ENCODE measurements at places on chromosomes 13 and 19.

GRCh38 chr19:2973229-2973628 lies 4.1 kb upstream of the TLE6 start:
- no peak for DNase-seq

DNA sequence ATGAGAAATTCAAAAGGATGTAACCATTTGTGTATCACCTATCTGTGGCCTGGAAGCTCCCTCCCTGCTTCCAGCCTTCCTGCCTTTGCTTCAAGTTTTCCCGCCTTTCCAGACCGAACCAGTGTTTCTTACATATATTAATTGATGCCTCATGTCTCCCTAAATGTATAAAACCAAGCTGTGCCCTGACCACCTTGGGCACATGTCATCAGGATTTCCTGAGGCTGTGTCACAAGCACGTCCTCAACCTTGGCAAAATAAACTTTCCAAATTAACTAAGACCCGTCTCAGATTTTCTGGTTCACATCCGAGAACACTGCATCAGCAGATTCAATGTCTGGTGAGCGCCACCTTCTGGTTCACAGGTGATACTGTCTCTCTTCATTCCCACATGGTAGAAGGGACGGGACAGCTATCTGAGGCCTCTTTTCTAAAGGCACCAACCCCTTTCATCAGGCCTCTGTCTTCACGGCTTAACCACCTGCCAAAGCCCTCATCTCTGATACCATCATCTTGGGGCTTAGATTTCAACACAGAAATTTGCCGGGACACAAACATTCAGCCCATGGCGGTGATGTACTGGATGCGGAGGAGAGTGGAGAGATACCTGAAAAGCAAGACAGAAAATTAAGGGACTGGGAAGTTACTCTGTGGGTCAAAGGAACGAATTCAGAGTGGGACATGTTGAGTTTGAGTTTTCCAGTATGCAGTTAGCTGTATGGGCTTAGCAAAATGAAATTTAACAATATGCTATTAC lies 58.7 kb upstream of the PABPC3 start:
- DNase-seq: peak; percentile 18

- no peak for DNase-seq
Measured at GRCh38 chr19:1649706-1650649, 2.4 kb downstream of the TCF3 start.

GRCh38 chr19:43798546-43799409 lies 3.5 kb downstream of the LYPD5 start:
- no peak for DNase-seq

- no peak for DNase-seq
Measured at GRCh38 chr13:35826626-35827254, 304.4 kb downstream of the DCLK1 start.

DNA sequence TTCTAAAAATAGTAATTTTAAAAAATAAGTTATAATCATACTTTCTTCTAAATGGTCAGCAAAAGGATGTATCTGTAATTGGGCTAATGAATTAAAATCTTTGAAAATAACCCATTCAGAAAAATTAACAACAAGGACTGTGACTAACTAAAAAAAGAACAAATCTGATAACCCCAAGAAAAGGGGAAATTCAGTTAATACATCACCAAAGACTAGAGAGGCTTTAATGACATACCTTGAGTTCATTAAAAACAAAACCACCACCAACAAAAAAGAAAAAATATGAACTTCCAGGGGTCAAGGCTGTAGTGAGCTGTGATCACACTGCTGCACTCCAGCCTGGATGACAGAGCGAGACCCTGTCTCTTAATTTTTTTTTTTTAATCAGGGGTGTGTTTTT lies 121.8 kb downstream of the TBC1D4 start:
- DNase-seq: no peak

DNA sequence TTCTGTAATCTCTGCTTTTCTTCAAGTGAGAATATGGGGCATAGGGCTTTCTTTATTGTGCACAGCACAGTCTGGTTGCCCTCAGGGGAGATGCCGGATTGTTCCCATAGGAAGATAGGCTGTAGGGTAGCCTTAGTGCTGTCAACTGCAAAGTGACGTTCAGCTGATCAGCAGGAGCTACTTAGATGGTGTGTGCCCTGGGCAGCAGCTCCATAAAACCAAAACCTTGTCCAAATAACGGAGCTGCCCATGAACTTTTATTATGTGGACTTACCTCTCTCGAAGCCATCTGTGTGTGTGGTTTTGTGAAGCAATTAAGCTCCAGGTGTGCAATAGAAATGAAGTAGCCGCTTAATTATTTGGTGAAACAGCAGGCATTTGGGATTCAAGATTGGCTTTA lies 120.0 kb upstream of the RNF113B start:
- no peak for DNase-seq

GRCh38 chr19:51566489-51567100 lies 4.5 kb upstream of the ZNF175 start:
- DNase-seq: no peak

GRCh38 chr13:110479648-110480047 lies 81.9 kb downstream of the RAB20 start:
- DNase-seq: no peak

- peak; percentile 73 for DNase-seq
Measured at GRCh38 chr19:47391510-47392223, 27.7 kb downstream of the MEIS3 start.

DNA sequence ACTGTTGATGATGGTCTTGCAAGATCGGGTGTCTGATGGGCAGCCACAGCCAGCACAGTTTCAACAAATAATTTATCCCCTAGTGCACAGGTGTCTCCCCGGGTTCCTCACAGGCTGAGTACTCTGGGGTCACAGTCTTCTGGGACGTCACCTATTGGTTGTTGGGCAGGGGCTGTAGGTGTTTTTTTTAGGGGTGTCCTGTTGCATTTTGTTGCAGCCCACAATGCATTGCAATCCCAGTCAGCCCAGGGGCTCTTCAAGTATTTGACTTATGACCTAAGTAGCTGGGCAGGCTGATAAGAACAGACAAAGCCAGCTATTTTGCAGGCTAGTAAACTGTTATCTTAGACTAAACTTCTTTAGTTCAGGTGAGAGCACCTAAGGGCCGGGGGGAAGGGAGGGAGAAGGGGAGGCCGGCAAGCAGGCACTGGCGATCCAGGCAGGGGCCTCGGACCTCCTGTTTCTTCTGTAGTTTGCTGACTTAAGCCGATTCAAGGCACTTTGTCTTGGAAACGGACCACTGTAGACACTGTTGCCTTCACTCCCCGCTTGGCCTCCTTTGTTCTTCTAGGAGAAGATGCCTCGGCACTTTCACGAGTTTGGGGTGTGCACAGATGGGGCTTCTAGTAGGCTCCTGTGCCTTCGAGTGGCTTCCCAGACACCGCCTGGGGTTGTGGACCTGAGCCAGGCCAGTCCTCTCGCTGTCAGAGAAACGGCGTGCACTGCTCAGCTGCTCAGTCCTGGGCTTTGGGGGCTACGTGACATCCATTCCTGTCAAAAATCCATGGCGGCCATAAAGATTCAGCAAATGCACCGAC lies 33.9 kb upstream of the GRTP1 start:
- no peak for DNase-seq

DNA sequence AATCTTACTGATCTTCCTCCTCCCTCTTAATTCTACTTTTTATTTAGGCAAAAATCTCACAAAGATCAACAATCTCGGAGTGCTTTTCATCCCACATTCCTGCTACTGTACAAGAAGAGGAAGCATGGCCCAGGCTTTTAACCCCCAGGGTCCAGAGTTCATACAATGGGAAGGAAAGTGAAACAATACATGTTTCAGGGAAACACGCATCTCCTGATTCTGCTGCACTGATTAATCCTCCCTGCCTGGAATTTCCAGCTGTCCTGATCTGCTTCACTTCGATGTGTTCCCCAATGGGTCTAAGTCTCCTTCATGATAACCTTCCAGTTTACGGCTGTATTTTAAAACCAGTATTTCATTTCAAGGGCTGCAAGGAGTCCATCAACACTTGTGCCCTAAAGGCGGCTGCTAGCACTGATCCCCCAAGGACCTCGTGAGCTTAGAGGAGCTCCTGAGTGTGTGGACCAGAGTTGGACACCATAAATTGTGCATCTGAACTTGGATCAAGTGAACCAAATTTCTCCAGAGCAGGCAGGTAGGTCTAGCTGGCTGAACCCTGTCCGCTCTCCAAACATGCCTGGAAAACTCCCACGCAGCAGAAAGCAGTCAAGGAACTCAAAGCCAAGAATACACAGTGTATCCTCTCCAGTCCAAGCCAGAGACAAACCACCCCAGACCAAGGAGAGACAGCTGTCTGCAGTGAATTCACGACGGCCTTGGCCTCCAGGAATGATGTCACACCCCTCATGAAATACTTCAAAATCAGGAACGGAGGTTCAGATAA lies 44.3 kb downstream of the COL4A1 start:
- no peak for DNase-seq

GRCh38 chr19:18795540-18795939 lies 4.4 kb upstream of the COMP start:
- no peak for DNase-seq

GRCh38 chr19:18501832-18502231 lies 20.0 kb downstream of the ELL start:
- DNase-seq: no peak

DNA sequence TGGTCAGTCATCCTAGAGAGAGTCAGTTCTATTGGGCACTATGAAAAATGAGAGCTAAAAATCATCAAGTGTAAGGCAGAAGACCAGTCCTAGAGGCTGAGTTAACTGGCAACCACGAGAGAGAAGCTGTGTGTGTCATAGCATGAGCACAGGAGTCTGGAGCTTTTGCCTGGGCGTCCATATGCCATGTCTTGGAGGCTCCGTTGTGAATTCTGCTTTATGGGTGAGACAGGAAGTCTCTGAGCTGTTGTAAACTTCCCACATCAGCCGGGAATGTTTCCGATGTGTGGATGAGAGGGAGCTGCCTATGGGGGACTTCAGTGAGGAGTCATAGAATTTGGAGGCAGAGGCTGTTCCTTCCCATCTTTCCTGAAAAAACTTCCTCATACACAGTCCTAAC lies 120.0 kb downstream of the ITGBL1 start:
- no peak for DNase-seq

DNA sequence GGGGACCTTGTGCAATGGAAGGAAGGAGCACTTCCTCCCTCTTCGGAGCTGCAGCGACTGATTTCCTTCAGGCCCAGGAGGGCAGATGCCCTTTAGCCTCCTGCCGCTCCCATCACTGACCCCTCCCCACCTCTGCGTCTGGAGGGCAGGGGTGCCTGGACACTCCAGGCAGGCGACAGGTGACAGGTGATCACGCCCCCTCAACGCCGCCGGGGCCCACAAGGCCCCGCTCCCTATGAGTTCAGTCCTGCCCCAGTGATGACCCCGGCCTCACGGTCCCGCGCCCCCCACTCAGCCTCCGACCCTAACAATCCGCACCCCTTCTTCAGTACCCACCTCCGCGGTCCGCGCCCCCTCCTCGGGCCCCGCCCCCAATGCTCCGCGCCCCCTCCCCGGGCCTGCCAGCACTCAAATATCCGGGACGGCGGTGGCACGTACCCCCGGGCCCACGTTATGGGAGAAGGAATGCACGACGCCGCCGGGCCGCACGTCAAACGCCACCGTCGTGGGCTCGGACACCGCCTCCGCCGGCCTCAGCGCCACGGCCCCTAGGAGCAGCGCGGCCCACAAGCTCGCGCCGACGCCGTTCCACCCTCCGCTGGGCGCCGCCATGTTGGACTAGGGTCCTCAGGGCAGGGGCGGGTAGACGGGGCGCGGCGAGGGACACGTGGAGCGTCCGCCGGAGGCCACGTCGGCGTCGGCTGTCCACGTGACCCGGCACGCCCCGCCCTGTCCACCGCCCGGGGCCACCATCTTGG lies at the start of gene MYDGF:
Gene MYDGF, minus strand, starts transcription at position 620 of the 758 bp plus-strand sequence. Its CDS starts 8 bp downstream, at position 612.
- DNase-seq: peak; percentile 90

GRCh38 chr13:98157188-98157587 lies 14.3 kb downstream of the FARP1 start:
- no peak for DNase-seq

- DNase-seq: peak; percentile 55
Measured at GRCh38 chr19:10431943-10432735, 11.8 kb downstream of the PDE4A start.

DNA sequence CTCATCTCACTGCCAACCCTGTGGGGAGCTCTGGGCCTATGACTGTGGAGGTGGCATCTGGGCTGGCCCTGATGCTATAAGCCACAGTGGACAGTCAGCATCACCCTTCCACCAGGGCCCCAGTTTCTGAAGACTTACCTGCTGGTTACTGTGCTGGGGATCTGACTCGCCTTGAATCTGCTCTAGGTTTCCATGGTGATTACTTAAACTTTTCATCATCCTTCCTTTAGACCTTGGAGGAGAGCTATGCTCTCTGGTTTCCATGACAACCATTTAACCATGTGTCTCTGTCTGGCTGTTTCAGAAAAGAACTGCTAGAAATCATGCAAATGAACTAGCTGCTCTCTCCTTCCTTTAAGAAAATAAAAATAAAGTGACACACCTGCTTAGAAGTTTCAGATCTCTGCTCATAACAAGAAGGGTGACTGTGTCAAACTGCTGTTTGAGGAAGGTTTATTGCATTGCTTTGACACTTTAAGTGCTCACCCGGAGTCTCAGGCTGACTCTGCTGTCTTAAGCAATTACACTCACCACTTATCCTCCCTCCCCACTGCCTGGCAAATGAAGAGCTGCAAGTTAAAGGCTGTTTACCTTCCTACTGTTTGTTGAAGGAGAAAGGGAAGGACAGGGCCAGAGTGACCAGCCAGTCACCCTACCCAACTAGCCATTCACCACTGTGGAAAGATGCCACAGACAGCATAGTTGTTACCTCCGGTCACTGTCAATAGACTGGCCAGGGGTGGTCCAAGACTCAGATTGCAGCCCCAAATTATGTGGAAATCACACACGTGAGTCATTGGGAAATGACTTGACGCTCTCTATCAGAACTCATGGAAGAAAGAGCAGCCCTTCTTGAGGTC lies 87.6 kb downstream of the HSPH1 start:
- no peak for DNase-seq

DNA sequence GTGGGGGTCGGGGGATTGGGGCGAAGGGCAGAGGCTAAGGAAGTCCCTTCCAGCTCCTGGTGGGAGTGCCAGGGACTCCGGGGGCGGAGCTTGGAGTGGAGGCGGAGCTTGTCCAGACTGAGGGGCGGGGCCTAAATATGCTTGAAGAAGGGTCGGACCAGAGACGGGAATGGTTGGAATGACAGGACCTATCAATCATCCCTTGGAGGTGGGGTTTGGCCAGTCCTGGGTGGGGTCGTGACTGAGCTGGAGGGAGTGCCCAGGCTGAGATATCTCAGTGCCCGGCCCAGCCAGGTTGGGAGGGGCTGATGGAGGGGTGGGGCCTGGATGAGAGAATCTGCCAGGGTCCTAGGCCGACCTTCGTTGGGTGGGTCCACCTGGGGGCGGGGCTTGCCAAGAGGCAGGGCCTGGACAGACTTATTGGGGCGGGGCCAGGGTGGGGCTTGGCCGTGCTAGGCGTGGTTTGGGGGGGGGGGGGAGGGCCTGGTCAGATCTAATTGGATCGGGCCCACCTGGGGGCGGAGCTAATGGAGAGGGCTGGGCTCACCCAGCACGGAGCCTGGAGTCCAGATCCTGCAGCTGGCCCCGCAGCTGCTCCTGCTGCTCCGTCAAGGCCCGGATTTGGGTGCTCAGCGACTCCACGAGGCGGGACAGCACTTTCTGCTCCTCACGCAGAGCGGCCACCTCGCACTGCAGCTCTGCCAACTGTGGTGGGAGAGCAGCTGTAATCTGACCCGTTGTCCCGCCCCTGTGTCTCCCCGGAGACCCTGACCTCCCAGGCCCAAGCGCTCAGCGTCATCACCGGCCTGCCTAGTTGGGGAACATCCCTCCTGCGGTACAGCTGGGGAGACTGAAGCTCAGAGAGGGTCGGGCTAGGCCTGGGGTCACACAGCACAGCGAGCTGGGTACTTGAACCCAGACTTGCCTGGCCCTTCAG lies 2.6 kb upstream of the WIZ start:
- no peak for DNase-seq

GRCh38 chr19:44800461-44800860 lies 8.4 kb upstream of the BCAM start:
- peak; percentile 46 for DNase-seq

Data from T-helper 2 cell (primary cell).